ENCODE measurements at places on chromosomes 11 and 22.
A peak's percentile ranks its signal among the peaks of the same experiment; 100 is the strongest.

DNA sequence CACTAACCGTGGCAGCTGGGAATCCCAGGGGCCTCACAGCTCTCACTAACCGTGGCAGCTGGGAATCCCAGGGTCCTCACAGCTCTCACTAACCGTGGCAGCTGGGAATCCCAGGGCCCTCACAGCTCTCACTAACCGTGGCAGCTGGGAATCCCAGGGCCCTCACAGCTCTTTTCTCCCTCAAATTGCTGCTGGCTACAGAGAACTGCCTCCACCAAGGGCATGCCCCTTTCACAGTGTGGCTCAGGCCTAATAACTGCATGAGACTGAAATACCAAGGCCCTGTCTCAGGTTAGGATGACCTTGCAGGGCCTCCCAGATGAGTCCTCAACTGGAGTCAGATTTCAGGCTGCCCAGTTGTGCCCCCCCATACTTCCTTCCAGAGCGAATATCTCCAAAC, 35.1 kb upstream of the GGTLC2 start:
- DNase-seq, result no peak

DNA sequence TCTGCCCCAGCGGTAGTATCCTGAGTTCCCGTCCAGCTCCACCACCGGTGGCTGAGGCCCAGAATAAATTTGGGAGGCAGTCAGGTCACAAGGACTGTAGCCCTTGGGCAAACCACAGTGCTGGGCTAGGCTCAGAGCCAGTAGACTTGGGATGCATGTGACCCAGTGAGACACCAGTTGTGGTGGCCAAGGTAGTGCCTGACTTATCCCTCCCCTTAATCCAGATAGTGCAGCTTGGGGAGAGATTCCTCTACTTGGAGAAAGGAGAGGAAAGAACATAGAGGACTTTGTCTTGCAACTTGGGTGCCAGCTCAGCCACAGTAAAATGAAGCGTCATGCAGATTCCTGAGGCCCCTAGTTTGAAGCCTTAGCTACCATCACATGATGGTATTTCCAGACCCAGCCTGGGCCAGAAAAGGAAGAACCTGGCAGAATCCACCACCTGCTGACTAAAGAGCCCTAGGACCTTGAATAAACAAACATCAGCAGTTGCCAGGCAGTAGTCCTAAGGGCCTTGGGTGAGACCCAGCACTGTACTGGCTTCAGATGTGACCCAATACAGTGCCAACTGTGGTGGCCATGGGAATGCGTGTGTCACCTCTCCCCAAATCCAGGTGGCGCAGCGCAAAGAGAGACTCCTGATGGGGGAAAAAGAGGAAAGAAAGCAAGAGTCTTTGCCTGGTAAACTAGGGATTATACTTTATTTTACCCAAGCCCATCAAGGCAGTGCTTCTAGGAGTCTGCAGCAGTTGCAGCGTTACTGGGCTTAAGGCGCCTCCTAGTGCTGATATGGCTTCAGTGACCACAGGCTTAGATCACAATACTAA, 17.0 kb upstream of the DDX10 start:
- DNase-seq, result peak; percentile 66

GRCh38 chr11:17601256-17601671, 54.2 kb downstream of the OTOG start:
- no peak for DNase-seq

DNA sequence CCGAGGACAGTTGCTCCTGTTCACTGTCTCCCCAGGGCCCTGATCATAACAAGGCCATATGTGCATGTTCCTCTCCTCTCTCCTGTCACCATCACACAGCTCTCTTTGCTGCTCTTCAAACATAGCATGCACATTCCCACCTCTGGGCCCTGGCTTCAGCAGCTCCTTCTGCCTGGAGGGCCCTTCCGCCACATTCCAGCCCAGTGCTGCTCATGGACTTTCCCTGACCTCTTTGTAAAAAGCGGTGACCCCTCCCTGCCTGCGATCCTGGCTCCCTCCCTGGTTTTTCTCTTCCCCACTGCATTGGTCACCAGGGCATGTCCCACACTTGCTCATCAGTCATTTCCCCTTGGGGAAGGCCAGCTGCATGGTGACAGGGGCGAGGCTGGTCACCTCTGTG, 98.2 kb downstream of the MYO18B start:
- no peak for DNase-seq

- no peak for DNase-seq
Observed at GRCh38 chr11:64453466-64453865, 94.5 kb downstream of the RPS6KA4 start.

DNA sequence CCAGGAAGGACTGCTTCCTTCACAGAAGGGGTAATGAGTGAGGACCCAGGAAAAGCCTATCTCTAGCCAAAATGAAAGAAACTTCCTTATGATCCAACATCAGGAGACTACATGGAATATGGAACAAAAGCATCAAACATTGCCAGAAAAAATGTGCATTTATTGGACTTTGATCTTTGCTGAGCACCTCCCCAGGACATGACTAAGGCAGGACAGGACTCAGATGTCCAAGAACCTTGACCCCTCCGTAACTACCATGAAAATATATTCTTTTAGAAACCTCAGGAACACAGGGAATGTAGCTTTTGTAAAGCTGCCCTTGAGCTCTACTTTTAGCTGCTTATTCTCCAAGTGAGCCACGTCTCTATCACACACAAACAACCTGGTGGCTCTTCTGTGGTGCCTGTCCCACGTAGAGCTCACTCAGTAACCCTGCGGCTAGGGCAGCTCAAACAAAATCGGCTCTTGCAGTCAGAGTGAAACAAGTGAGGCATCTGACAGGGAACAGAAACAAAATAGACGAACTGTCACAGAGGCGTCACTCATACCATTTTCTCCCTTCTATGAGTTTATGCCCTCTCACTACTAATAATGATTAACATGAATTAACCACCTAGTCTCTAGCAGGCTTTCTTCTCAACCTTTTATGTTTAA, 471.5 kb upstream of the API5 start:
- no peak for DNase-seq

DNA sequence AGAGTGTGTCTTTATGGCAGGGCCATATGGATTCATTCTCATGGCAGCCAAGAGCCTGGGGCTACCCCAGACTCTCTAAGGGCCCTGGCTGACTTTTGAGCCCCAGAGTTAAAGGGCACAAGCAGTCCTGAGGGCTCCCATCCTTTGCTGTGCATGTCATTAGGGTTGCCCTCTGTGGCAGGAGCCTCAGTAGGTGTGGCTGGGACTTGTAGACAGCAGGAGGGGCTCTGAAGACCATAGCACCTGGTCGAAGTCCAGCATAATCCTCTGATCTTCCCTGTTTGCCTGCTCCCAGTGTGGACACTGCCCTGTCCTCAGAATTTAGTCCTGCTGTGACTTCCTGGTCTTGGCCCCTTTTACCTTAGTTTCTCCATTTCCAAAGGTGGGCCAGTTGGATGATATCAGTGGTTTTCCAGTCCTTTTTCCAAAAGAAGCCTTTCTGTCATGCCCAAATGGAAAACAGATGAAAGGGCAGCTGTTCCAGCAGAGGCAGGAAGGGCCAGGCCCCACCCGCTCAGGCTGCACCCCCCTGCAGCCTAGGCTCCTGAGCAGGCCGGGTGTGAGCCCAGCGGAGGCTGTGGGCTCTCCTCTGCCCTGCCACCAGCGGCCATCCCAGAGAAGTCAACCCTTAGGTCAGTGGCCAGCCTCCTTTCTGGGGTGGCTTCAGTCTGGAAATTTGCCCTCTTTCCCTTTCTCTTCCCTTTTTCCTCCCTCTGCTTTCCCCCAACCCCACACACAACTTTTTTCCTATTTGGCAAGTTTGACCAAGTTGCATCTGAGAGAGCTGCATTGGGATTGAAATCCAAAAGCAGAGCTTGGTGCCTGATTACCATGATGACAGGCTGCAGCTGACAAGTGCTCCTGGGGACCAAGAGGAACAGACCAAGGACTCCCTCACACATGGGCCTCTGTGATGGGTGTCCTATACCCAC, 32.8 kb upstream of the SUSD2 start:
- DNase-seq, result no peak

GRCh38 chr11:66068923-66069714, 953 bp upstream of the PACS1 start:
- peak; percentile 38 for DNase-seq

GRCh38 chr11:118171269-118172062, 5.0 kb downstream of the SCN2B start:
- peak; percentile 2 for DNase-seq

DNA sequence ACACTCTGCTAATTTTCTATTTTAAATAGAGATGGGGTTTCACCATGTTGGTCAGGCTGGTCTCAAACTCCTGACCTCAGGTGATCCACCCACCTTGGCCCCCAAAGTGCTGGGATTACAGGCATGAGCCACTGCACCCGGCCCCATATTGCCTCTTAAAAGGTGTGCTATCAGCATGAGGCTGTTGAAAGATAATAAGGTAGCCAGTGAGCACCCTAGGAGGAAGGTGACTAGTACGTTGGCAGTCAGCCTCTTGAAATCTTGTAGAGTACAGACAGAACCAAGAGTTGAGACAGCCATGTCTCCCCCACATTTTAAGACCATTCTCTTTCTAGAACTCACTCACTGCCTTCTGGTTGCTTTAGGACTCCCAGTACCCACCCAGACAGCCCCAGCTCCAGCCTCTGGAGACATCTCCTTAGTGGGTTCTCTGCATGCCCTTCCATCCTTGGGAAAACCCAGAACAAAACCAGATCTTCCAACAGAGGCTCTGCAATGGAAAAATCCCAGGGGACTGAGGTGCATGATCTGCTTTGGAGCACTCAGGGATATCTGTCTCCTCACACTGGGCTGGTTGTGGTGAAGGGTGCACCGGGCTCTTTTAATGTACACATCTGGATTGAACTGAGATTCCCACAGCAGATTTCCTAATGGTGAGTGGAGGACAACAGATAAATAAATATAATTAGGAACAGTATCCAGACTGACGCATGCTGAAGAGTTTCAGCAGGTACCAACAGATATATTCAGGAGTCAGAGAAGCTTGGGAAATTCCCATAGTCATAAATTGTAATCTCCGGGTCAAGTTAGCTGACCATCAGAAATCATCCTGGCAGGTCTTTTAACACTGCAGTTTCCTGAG, 49.4 kb downstream of the LRRC74B start:
- DNase-seq, result no peak

GRCh38 chr11:120516461-120517389, 5.2 kb downstream of the GRIK4 start:
- no peak for DNase-seq

- no peak for DNase-seq
Observed at GRCh38 chr22:20013382-20013871, 3.2 kb downstream of the ARVCF start.

- DNase-seq, result no peak
Observed at GRCh38 chr22:29383740-29384139, 4.6 kb downstream of the AP1B1 start.

GRCh38 chr22:18103527-18104269, 6.9 kb upstream of the TUBA8 start:
- DNase-seq, result no peak

DNA sequence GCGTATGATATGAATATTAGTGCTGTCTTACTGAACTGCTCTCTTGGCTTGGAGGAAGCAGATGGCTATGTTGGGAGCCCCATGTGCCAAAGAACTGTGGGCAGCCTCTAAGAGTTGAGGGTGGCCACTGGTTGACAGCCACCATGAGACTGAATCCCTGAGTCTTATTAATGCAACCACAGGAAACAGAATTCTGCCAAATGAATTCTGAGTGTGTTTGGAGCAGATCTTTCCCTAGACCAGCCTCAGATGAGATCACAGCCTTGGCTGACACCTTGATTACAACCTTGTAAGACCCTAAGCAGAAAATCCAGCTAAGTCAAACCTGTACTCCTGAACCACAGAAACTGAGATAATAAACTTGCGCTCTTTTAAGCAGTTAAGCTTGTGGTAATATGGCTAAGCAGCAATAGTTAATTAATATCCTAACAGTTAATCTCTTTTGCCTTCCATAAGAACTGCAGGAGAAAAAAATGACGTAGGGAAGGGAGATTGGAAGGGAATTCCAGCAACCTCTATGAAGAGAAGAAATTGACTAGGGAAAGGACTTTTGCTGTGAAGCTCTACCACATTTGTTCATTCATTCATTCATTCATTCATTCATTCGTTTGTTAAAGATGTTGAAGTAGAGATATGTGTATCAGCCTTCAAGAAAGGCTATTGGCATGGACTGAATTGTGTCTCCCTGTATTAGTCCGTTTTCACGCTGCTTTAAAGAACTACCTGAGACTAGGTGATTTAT, 26.8 kb downstream of the ADM start:
- no peak for DNase-seq

DNA sequence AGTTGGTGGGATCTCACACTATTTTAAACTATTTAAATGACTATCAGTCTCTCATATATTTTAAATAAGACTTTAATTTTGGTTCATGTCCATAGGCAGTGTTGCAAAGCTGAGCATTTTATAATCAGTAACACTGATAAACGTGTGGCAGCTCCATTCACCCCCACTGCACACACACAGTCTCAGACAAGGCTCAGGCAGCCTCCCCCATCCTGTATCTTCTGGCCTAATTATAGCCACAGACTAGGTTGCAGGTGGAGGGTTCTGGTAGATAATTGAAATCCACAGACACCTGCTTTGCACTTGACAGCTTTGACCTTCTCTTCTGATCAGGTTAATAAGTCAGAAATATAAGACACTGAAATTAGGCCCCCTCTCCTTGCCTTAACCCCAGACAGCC, 118.5 kb upstream of the LDLRAD3 start:
- DNase-seq, result no peak

DNA sequence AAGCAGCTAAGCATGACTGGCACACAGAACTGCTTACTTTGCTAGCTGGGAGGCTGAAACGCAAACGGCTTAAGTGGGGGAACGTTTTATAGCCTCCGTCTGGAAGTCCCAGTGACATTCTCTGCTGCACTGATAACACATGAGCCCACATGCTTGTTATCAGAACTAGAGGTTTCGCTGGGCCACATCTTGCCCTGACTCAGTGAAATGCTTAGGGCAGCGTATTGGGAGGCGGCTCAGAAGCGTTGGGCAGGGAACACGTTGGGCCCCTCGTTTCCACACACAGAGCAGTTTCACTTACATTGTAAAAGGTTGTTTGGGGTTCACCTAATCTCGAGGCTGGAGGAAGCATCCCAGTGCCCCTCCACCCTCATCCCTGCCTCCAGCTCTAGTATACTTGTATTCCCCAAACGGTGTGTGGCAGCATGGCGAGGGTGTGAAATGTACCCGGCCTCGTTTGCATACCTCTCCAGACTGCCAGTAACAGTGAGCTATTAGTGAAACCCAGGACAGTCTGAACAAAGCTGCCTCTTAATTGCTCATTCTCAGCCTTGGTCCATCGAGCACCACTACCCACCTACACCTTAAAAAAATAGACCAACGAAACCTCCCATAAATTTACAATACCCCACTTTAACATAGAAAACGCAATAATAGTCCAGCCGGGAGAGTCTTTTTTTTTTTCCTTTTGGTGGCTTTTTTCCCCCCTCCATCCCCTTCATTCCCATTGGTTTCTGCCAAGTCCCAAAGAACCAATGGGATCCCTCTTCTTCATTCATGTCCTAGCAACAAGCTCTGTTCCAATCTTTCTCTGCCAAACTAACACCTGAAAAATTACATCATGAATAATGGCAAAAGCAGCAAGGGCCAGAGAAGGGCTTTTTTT, 218.8 kb upstream of the SORL1-AS1 start:
- DNase-seq, result peak; percentile 27

GRCh38 chr11:10730151-10730550, 20.9 kb upstream of the CTR9 start:
- DNase-seq, result no peak

- no peak for DNase-seq
Observed at GRCh38 chr22:40271440-40271839, 74.9 kb upstream of the ADSL start.

GRCh38 chr11:31977343-31977742, 113.5 kb upstream of the RCN1 start:
- DNase-seq, result no peak
